ENCODE measurements at places on chromosomes 1 and 21. TPM values are rescaled to one million over a fixed set of nuclear protein-coding genes. Genes with fewer than 3 reads are reported as not detected.

GRCh38 chr1:158422212-158422611 lies 3.8 kb downstream of the OR10K2 start:
- no peak for DNase-seq

GRCh38 chr1:21200767-21201166 lies 24.1 kb upstream of the EIF4G3 start:
- no peak for DNase-seq

DNA sequence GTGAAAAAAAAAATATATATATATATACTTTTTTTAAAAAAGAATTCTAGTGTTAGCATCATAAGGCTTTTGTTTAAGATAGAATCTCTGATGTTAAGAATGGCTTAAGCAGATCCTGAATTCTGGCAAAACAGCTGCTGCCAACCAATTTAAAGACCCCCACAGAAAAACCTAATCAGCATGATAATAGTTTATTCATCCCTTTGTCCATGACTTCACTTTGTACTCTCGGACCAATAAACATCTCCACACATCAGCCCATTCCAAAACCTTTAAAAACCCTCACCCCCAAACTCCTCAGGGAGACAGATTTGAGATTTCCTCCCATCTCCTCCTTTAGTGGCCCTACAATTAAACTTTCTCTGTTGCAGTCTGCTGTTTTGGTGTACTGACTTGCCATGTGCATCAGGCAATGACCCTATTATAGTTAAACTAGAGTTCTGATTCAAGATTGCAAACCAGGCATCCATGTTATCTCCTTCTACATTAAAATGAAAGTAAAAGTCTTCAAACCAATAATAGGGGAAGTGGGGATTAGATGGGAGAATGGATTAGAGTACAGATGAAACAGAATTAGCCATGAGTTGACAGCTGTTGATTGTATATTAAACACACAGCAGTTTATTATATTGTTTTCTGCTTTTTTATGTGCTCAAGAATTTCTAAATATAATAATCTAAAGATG lies 9.8 kb upstream of the PHTF1 start:
- DNase-seq = no peak

DNA sequence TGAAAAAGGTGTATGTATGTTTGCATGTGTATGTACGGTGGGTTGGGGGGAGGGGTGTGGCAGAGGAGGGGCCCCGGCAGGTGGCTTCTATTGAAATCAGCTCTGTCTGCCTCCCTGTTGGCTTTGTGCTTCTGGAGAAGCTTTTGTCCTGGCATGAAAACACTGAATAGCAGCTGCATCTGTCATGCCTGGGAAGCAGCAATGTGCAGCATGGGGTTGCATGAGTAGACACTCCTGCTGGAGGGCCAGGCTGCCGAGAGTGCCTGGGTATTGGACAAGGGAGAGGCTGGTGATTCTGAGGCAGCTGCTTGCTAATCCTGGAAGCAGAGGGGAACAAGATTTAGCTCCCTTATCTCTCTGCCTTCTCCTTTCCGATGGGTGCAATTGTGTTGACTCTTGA lies 20.5 kb downstream of the MAPKAPK2 start:
- no peak for DNase-seq

DNA sequence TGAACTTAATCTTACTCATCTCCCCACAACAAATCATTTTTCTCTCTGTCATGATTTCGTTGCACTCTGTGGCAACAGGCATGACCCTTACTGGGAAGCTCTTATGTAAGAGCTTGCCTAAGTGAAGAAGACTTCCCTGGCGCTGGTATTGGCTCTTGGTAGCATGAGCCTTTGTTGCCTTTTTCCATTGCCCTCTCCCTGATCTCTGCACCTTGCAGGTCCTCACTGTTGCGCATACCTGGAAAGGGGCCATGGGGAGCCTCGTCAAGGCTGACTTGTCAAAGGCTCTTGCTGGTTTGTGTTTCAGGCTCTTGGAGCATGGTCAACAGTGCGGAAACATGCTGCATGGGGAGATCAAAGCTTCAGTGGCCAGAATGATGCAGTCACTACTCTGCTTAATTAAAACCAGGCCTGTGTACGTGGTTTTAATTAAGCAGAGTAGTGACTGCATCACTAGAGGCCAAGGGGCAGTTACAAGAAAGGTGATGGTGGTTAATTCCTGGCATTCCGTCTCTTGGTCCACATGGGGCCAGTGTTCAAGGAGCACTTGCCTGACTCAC lies 141.3 kb downstream of the SPATA46 start:
- DNase-seq = no peak

- DNase-seq = no peak
Measured at GRCh38 chr1:170305777-170306512, 160.2 kb downstream of the NTMT2 start.

DNA sequence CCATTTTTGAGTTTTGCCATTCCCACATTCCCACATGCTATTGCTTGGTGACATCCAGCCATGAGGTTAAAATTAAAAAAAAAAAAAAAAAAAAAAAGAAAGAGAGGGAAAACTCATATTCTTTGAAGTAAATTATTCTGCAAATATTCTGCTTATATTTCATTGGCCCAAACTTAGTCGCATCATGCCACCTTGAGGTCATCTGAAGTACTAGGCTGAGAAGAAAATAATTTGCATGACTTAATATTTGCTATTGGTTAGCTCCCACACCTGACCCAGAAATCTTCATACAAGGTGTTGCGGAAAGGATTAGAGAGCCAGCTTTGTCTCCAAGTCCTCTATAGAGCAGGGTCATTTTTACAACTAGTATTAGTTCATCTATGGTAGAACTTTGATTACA lies 2206.0 kb downstream of the MRPL39 start:
- DNase-seq = no peak

The IFNLR1 gene
- total RNA-seq = 0.63 TPM

The ASCL5 gene
- total RNA-seq = 0.24 TPM

The CASQ1 gene
- total RNA-seq = 3.4 TPM
